ENCODE measurements at places on chromosomes 12 and 14.

GRCh38 chr12:27951898-27952297, 20.6 kb downstream of the PTHLH start:
- DNase-seq: no peak

- DNase-seq: no peak
Measured at GRCh38 chr12:110117956-110118685, 6.0 kb upstream of the IFT81 start.

DNA sequence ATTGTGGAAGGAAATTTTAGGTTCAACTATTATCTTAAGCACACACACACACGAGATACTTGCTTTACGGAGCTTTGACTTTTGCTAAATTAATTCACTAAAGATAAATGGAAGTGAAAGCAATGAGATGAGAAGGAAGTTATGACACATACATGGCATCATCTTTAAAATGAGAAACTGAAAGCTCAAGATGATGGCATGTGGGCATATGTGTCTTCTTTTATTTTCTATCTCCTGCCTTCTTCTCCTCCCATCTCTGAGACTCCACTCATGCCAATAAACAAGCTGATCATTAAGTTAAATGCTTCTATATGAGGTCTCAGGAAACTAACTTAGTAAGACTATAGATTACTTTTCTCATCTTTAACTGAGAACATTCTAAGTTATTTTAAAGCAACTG, 216.7 kb downstream of the MED13L start:
- DNase-seq: no peak

DNA sequence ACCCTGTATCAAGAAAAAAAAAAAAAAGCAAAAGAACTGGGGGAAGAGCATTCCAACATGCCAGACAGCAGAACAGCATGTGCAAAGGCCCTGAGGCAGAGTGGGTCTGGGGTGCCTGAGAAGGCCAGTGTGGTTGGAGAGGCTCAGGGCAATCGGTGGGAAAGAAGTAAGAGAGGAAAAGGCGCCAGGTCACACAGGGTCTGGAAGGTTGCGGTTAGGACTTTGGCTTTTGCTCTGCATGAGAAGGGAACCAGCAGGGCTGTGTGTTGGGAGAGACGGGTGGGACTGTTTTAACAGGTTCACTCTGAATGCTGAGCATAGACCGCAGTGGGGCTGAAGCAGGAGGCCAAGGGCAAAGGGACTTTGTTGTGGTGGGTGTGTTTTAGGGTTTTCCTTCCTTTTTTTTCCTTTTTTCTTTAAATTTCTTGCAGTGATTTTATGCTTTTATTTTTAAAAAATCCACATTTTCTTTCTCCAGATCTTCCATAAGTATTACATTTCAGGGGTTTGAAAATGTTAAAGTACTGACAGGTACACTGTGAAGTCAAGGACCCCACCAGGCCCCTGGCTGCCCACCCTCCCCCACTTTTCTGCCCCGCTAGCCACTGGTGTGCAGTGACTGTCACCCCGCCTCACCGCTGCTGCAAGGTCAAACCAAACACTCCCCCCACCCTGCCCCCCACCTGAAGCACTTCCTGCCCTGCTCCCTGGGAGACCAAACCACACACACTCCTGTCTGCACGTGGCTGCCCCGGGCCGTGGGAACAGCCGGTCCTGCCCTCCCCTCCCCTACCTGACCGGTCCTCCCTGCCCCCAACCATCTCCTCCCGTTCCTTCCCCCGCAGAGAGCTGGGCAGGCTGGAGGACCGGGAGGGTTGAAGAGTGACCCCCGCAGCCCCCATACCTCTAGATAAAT, 30.0 kb downstream of the DTX1 start:
- DNase-seq: no peak

DNA sequence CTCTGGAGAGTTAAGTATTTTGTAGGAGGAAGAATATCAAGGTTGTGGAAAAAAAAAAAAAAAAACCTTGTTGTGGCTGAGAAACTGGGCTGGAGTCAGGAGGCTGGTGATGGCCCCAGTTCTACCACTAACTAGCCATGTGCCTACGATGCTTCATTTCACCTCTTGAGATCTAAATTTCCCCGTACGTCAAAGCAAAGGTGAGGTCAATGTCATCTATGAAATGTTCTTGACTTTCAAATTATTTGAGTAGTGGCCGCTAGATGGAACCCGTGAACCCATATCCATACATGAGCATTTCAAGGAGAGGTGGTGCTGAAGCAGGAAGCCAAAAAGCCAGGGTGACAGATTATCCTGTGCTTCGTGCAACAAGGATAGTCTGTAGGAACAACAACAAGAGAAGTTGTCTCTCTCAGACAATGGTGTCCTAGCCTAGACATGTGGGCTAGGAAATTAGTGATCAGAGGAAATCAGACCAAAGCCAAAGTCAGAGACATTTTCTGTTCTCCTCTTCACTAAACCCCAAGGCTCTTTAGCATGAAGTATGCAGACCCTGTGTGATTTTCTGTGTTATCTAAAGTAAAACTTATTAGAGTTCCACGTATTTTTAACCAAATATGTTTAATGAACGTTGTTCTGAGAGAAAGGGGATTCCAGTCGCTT, 95.5 kb upstream of the ETV6 start:
- DNase-seq: peak; percentile 17

DNA sequence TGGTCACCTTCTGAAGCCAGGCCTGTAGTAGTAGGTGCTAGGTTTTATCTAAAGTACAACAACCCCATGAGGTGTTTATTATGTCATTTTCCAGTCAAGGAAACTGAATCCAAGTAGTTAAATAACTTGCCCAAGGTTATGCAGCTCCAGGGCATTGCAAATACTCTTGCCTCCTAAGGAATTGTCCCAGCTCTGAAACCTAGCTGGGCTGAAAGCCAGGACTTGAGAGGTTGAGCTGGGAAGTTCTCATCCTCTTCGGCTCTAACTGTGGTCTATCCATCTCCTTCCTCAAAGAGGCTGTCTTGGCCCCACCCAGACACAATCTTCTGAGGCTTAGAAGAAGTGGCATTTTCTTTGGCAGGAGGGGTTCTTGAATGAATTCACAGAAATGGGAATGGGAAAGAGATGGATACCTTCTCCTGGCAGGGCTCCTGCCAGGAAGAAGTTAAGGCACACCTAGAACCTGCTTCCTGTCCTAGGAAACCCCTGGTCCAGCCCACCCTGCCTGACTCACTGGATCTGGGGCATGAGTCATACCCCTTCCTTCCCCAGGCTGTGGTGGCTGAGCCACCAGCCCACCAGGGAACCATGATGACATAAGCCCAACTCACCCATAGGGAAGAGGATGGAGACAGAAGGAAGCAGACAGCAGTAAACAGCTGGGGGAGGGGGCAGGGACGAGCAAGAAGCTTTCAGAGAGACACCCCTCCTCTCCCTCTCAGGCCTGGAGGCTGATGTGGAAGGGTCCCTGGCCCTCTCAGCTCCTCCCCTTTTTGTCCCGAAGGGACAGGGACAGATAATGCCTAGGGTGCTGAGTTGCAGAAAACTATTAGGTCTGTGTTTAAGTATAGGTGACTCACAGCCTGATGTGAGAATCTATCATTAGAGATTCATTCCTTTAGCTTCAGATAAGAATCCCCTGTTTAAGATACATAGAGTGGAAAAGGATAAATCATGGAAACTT, 2.1 kb upstream of the PLEK2 start:
- peak; percentile 28 for DNase-seq

DNA sequence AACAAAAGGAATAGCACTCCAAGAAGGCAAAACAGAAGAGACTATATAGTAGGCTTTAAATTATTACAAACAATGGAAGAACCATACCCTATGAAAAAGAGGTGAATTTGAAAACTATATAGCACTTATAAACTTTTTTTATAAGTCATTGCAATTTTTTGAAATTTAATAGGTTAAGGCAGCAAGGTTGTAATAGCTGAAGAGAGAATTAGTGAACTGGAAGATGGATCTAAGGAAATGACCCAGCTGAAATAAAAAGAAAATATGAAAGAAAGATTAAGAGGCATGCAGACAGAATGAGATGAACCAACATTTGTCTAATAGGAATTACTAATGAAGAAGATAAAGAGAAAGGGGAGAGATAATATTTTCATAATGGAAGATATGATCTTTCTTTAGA, 9.8 kb downstream of the TESC start:
- no peak for DNase-seq

DNA sequence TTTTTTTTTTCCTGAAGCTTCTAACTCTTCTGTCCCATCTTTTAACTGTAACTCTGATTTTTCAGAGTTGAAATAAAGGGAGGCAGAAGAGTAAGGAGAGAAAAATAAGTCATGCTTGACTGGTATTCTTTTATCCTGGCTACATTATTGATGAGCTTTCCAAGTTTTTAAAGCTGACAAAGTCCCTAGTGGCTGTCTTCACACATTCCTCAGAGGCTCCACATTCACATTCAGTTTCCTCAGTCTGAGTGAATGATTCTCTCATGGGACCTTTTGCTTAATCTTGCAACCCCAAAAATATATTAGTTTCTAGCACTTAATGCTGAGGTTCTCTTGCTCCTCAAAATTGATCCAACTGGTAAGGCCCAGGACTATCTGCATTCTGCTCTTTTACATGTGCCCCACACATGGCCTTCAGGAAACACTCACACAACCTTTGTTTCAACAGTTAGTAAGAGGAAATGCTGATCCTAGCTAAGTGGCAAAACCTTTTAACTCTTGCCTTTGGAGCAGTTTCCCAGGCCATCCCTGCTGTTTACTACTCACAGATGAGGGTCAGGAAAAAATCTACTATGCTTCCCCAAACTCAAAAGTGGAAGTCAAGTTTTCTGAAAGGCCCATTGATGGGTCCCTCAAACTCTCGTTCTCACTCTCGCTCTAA, 61.7 kb upstream of the SLC6A15 start:
- no peak for DNase-seq

DNA sequence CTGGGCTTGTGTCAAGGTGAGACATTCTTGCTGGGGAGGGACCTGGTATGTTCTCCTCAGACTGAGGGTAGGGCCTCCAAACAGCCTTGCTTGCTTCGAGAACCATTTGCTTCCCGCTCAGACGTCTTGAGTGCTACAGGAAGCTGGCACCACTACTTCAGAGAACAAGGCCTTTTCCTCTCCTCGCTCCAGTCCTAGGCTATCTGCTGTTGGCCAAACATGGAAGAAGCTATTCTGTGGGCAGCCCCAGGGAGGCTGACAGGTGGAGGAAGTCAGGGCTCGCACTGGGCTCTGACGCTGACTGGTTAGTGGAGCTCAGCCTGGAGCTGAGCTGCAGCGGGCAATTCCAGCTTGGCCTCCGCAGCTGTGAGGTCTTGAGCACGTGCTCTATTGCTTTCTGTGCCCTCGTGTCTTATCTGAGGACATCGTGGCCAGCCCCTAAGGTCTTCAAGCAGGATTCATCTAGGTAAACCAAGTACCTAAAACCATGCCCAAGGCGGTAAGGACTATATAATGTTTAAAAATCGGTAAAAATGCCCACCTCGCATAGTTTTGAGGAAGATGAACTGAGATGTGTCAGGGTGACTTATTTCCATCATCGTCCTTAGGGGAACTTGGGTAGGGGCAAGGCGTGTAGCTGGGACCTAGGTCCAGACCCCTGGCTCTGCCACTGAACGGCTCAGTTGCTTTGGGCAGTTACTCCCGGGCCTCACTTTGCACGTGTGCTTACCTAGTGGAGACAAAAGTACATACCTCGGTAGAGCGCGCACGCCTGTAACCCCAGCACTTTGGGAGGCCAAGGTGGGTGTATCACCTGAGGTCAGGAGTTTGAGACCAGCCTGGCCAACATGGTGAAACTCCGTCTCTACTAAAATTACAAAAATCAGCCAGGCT, 4.3 kb downstream of the GAPDH start:
- no peak for DNase-seq

DNA sequence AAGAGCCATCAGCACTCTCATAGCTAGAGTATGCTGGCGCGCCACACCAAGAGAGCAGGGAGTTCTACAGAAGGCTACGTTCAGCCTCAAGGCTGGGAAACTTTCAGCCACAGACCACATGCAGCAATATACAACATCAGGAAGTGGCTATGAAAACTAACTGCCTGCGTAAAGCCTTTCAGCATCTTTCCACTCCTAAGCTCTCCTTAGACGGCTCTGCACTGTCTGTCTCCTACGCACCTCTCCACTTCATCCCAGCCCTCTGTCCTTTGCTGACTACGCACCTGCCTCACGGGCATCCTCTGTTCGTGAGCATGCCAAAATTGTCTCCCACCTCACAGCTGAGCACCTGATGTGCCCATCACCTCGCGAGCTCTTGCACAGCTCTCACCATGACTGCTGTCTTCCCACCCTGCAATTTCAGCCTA, 9.7 kb downstream of the MPHOSPH9 start:
- DNase-seq: no peak

GRCh38 chr14:103594265-103594664, 31.5 kb downstream of the COA8 start:
- DNase-seq: no peak

DNA sequence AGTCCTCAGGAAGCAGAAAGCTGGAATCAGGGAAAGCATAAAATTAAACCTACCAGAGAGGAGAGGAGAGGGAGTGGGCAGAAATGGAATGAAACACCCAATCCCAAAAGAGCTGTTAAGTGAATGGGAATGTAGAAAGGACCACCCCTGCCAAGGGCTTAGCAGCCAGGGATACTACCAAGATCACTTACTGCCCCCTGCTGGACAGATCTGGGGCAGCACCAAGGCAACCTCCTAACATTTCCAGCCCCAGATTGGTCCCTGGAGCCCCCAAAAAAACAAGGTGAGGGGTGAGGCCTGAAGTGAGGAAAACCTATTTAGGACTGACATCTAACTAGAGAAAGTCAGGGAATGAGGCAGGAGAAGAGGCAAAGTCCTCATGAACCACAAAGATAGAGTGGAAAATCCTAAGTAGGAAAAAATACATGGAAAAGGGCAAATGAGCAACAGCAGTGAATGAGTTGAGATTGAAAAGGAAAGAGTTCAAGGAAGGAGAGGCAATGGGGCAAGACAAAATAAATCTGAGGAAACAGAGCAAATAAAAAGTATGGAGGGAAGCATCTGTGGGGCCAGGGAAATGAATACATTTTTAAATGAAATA, 11.2 kb upstream of the FKBP11 start:
- no peak for DNase-seq

- DNase-seq: no peak
Measured at GRCh38 chr14:33897878-33898535, 52.9 kb downstream of the EGLN3 start.

- no peak for DNase-seq
Measured at GRCh38 chr14:53570411-53571387, 385.9 kb downstream of the BMP4 start.

GRCh38 chr14:104438166-104438887, 141.2 kb upstream of the C14orf180 start:
- DNase-seq: no peak

- no peak for DNase-seq
Measured at GRCh38 chr14:23877538-23878180, 75.9 kb upstream of the DHRS4 start.

DNA sequence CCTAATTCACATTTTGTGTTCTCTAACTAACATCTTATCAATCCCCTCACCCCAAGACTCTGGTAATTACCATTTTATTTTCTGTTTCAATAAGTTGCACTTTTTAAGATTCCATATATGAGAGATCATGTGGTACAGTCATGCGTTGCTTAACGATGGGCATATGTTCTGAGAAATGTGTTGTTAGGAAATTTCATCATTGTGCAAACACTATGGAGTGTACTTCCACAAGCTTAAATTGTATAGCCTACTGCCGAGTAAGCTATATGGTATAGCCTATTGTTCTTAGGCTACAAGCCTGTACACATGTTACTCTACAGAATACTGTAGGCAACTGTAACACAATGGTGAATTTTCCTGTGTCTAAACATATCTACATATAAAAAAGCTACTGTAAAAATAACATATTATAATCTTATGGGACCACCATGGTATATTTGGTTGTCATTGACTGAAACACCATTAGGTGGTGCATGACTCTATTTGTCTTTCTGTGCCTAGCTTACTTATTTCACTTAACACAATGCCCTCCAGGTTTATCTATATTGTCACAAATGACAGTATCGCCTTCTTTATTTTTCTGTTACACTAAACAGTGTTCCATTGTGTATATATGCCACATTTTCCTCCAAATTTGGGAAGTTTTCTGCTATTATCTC, 473.4 kb upstream of the LMO3 start:
- no peak for DNase-seq
